ENCODE measurements at places on chromosomes 16 and 17. TPM values are rescaled to one million over a fixed set of nuclear protein-coding genes. Genes with fewer than 3 reads are reported as not detected.
A peak's percentile ranks its signal among the peaks of the same experiment; 100 is the strongest.

The CDH13 gene
- total RNA-seq, result not detected

- H3K36me3 ChIP-seq, result peaks cover 2% of the 10 kb centered on the region
- no peaks in the 10 kb centered on the region for H3K27me3 ChIP-seq
- H3K4me1 ChIP-seq, result peaks cover 38% of the 10 kb centered on the region
- DNase-seq, result no peak
Measured at GRCh38 chr17:80717720-80718083, 173.1 kb downstream of the RPTOR start.

DNA sequence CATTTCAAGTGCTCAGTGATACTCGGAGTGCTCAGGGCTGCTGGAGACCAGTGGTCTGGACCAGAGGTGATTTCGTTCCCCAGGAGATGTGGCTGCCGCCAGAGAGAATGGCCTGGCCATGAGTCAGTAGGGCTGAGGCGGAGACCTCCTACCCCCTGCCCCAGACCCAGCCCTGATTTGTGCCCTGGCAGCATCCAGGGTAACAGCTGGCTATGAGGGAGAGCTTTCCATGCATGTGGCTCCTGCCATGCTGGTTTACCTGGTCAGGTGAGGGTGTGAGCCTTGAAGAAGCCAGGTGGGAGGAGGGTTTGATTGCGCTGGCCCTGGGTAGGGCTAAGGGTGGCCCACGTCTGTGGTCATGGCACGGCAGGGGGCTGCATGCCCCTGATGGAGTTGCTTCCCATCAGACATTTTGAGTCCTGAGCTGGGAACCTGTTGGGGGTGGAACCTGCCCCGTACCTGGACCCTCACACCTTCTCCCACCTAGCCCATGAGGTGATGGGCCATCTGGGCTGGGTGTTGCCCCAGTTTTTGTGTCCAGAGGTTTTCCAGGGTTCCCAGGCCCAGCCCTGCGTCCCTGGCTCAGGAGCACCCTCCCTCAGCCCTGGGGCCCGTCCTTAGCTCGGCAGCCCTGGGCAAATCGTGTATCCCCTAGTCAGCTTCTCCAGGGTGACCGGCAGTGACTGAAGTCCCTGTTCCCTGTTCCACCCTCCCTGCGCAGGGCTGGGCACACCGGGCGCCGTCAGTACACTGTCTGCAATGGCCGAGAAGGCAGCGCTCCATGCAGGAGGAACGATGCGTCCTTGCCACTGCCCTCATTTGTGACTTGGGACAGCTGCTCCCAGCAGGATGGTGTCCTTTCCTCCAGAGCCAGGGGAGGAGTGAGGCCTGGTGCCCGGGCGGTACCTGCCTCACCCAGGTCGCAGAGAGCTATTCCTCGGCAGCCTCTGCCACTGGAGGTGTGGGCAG, 9.0 kb upstream of the CSNK1D start:
- H3K4me3 ChIP-seq, result no peak overlapping the region
- H3K4me1 ChIP-seq, result peaks cover 35% of the 10 kb centered on the region
- H3K27me3 ChIP-seq, result no peaks in the 10 kb centered on the region

GRCh38 chr17:77366558-77367245, 225.9 kb downstream of the SEC14L1 start:
- peaks cover 57% of the 10 kb centered on the region for H3K4me1 ChIP-seq
- no peak overlapping the region for H3K4me3 ChIP-seq
- H3K27me3 ChIP-seq, result no peaks in the 10 kb centered on the region
- H3K36me3 ChIP-seq, result no peaks in the 10 kb centered on the region
- H3K27ac ChIP-seq, result no peak overlapping the region
- DNase-seq, result no peak

The ABCA9 gene
- total RNA-seq, result not detected

DNA sequence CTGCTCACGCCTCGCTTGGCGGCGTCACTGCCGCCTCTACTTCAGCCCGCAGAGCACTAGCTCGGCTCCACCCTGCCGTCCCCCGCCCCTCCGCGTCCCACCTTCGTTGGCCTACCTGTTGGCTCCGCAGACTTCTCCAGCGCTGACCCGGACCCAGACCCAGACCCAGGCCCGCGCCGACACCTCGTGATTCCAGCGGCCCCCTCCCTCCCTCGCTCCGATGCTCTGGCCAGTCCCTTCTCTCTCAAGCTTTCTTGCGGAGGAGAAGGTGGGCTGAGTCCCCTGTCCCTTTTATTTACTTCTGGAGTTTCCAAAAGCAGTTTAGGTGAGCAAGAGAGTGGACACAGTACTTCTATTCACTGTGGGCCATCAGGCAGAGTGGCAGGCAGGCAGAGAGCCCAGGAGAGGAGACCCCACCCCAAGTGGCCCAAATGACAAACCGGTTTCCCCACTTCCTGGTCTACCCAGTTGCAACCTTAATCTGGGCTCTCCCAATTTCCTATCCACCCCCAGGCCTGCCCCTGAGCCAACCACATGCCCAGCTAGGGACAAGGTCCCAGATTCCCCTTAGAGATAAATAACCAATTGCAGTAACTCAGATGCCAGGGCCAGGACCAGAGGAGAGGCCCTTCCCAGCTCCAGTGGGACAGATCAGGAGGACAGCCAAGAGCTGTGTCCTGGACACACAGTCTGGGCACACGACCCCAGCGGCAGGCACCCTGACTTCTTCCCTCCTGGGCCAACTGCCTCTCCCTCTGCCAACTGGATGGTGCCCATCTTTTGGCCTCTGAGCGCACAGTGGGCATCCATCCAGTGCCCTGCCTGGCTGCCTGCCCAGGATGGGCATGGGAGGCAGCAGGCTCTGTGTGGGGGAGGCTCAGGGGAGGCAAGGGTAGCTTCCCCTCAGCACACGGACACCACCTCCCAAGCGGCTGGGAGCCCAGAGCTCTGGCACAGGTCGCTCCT, 1.2 kb upstream of the SRCIN1 start:
- H3K36me3 ChIP-seq, result no peaks in the 10 kb centered on the region
- H3K27me3 ChIP-seq, result peaks cover 69% of the 10 kb centered on the region
- no peak overlapping the region for H3K27ac ChIP-seq
- peak overlapping the region; percentile 65 for H3K4me3 ChIP-seq
- no peak for DNase-seq

GRCh38 chr16:25950586-25951281, 259.0 kb downstream of the HS3ST4 start:
- peaks cover 2% of the 10 kb centered on the region for H3K27me3 ChIP-seq
- no peak overlapping the region for H3K27ac ChIP-seq

DNA sequence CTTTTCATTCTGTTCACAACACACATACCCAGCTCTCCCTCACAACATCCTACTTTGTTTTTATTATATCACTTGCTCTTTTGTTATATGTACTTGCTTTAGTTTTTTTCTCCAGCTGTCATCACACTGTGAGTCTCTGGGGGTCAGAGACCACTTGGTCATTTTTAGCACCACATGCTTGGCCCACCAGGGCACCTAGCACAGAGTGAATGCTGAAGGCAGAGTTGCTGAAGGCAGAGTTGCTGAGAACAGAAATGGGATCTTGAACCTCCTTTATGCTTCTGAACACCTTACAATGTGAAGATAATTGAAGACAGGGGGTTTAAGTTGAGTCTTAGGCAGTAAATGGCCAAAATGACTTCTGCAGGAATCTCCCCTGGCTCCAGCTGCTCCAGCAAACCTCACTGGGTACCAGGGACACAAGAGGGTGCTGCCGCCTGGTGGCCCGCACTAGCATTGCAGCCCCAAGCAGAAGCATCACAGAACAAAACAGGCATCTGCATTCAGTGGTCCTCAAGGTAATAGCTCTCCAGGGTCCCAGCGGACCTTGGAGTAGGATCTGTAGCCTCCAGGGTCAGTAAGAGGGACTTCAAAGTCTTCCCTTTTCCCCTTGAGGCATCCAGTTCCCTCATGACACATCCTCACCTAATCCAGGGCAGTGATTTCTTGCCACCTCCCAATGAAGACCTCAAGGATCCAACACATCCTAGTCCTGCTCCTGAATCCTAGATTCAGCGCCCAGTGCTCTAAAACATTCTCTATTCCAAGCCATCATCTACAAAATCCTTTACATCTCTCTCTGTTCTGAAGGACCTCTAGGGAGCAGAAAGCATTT, 1972.6 kb downstream of the TP53TG3F start:
- H3K27ac ChIP-seq, result no peak overlapping the region
- H3K36me3 ChIP-seq, result no peaks in the 10 kb centered on the region
- H3K4me3 ChIP-seq, result no peak overlapping the region
- H3K4me1 ChIP-seq, result no peaks in the 10 kb centered on the region

- no peak overlapping the region for H3K27ac ChIP-seq
- no peak overlapping the region for H3K4me3 ChIP-seq
- peaks cover 2% of the 10 kb centered on the region for H3K4me1 ChIP-seq
- peak; percentile 7 for DNase-seq
Measured at GRCh38 chr16:75254359-75254837, 3.0 kb upstream of the BCAR1 start.

DNA sequence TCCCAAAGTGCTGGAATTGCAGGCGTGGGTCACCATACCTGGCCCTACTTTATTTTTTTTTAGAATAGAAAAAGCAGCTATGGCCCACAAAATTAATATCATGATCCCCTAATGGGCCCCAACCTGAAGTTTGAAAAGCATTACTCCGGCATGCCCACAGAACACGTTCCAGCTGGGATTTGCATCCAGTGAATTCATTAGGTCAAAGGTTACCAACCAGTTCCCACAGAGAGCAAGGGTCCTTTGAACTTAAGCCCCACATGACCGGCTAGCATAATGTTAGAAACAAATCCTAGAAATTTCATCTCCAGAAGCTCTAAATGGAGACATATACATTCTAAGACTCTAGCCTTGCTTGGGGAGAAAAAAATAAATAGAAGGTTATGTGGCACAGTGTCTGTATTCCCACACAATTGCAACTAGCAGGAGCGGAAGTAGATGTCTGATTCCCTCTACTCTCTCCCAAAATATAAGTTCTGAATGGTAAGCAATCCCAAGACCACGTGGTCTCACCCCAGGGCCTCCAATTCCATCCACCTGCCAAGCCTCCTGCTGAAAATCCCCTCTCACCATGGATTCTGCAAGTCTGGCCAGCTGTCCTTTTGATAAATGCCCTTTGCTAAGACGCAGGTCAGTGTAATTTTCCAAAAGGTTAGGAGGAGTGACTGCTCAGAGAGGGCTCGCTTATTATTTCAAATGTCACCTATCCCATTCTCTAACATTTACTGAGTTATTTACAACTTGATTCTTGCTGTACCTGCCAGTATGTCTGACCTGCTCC, 395.8 kb downstream of the NPIPA8 start:
- no peak overlapping the region for H3K27ac ChIP-seq
- no peak for DNase-seq
- no peak overlapping the region for H3K4me3 ChIP-seq
- peaks cover 12% of the 10 kb centered on the region for H3K4me1 ChIP-seq

The HNF1B gene
- not detected for total RNA-seq

The WFDC1 gene
- total RNA-seq, result not detected

DNA sequence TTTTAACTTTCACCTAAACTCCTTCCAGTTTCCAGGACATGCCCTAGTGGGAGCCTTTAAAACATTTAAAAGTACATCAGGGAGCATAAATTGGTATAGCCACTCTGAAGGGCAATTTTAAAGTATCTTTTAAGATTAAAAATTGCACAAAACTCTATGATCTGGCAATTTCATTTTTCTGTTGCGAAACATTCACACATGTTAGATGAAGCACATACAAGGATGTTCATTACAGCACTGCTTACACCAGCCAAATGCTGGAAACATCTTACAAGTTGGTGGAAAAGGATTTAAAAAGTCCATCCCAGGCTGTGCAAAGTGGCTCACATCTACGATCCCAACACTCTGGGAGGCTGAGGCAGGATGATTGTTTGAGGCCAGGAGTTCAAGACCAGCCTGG, 26.4 kb upstream of the LONP2 start:
- H3K4me1 ChIP-seq, result no peaks in the 10 kb centered on the region
- DNase-seq, result no peak
- H3K4me3 ChIP-seq, result no peak overlapping the region
- no peak overlapping the region for H3K27ac ChIP-seq

DNA sequence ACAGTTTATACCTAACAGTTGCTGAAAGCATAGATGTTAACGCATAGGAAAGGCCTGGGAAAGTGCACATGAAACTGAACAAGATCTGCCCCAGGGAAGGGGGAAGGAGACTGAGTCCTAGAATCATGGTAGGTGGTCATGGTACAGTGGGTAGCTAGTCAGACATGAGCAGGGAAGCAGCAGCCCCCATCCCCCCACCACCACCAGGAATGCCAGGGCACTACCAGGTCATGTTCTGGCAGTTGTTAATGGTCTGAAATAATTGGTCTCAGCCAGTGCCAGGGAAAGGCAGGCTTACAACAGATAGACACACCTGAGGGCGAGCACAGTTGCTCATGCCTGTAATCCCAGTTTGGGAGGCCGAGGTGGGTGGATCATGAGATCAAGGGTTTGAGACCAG, 185.2 kb downstream of the CPPED1 start:
- H3K27me3 ChIP-seq, result peaks cover 3% of the 10 kb centered on the region
- H3K27ac ChIP-seq, result no peak overlapping the region
- DNase-seq, result no peak
- peaks cover 1% of the 10 kb centered on the region for H3K36me3 ChIP-seq

DNA sequence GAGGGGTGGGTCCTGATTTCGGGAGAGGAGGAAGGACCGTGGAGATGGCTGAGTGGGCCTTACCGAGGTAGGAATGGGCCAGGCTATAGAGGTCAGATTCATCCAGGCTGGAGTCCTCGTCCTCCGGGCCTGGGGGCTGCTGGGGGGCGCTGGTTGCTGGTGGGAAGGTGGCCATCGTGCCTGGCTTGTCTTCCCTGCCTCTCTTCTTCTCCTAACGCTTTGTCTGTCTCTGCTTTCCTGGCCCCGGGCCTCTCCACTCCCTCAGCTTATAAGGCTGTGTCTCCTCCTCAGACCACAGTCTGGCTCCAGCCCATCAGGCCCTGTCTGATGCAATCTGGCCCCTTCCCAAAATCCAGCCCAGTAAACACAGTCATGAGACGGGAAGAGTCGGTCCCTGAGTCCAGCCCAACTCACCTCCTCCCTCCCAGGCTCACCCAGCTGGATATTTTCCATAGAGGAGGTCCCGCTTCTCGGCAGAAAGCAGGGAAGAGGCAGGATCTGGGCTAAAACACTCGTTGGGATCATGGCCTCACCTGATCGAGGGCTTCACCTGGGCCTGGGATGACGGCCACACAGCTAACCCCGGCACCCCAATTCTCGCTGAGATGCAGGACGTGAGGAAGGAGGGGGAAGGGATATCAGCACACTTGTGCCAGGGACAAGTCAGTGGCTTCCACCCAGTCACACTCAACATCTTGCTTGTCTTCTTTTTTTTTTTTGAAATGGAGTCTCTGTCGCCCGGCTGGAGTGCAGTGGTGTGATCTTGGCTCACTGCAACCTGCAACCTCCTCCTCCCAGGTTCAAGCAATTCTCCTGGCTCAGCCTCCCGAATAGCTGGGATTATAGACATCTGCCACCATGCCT, at the start of gene NUPR1:
Gene NUPR1 (minus strand): TSS at position 242 of the 864 bp plus-strand sequence. CDS start 67 bp downstream, at position 175.
- DNase-seq, result no peak
- no peak within 1 kb of the TSS for H3K27ac ChIP-seq
- H3K4me1 ChIP-seq, result peaks cover 24% of the 10 kb centered on the region
- H3K36me3 ChIP-seq, result no peaks in the 10 kb centered on the region
